A673 (cell line): ENCODE measurements at places on chromosomes 6 and 20.

GRCh38 chr20:25083141-25083772 is 1.3 kb upstream of the VSX1 start:
- DNase-seq, result no peak

DNA sequence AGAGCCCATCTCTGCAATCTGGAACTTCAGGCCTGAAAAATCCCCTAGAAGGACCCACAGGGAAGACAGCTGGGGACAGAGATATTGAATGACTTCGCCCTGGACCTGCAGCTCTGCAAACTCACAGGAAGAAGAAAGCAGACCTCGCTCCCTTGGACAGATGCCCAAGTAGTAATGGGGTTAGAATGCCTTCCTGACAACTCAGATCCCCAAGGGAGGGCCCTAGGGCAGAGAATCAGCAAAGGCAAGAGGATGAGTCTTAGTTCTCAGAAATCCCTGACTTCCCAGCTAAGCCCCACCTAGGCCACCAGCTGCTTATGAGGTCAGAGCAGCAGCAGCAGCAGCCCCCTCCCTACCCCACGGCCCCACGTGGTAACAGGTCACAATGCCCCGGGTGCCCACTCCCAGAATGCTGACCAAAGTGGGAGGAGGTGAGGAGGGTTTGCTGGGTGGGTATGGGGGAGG is at the start of gene C20orf141:
TSS of gene C20orf141 (plus strand) at position 401 of the 465 bp plus-strand sequence. CDS start 198 bp downstream, outside the sequence.
- DNase-seq, result peak; percentile 96

DNA sequence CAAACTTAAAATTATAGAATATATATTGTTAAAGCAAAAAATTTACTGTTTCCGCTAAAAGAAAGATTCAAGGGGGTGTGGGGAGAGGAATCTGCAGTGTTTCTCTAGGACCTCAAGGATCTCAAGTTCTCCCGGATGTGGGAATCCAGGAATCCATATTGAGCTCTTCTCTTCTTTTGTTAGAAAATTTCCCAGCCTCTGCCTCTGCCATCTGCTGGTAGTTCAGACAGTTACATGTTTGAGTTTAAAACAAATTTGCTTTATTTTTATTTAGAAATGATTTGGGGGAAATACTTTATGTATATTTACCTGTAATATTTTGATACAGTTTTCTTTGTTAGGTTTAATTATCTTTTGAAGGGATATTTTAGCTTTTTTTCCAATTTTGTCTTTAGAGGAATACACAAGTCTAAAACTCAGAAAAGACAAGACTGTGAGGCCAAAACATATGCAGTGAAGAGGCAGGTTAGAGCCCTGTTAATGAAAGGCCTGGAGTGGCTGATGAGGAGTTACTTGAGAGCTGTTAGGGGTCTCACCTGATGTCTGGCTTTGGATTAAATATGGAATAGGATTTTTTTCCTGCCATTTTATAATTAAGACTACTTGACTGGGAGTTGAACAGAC is 268.8 kb downstream of the ARID1B start:
- peak; percentile 71 for DNase-seq

DNA sequence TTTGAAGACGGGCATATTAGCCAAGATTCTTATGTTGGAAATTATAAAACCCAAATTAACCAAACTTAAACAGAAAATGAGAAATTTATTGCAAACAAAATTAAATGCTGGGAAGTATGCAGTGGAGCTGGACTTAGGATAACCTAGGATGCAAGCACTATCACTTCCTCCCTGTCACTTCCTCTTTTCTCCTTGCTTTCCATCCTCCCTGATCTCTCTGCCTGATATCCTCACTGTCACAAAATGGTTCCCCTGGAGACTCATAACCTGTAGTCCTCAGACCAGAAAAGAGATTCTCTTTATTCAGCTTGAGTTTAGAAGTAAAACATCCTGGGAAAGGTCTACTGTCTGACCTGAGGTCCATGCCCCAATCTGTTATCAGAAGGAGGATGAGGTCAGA is 7.4 kb upstream of the KLHL32 start:
- no peak for DNase-seq

DNA sequence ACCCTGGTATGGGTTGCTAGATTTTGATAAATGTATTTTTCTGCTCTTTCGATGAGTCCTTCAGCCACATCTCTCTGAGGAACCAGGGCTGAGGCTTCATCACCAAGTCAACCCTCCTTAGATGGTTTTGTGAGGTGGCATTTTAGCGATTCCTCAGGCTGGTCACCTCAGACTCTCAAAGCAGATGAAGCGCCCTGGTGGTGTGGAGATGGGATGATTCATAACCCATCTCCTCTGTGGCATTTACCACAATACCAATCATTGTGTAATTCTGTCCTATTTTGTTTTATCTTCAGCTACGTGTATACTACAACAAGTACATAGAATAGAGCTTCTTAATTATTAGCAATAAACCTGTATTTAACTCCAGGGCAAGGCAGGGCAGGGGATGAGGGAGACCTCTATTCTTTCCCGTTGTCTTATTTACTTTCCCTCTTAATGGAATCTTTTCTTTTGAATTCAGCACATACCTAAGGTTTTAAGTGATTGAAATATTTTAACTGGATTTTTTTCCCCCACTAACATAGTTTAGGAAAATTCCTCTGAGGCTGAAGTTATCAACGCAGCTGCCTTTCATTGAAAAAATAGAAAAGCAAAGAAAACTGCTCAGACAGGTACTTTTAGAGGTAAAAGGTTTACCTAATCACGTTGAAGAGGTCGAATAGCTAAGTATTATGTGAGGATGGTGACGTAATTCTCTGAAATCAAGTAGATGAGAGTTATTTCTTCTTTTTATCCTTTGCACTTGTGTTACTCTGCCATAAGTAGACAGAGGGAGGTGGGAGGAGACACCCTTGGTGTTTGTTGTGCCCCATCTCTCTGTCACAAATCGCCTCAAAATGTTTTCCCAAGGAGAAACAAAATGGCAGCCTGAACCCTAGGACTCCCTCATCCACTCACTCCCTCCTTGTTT is 57.4 kb upstream of the EDN3 start:
- no peak for DNase-seq

- DNase-seq, result no peak
These were observed 1.7 kb upstream of the RPL7L1 start for GRCh38 chr6:42877695-42878094.

GRCh38 chr20:22925613-22925983 is 109.5 kb upstream of the SSTR4 start:
- DNase-seq, result no peak

DNA sequence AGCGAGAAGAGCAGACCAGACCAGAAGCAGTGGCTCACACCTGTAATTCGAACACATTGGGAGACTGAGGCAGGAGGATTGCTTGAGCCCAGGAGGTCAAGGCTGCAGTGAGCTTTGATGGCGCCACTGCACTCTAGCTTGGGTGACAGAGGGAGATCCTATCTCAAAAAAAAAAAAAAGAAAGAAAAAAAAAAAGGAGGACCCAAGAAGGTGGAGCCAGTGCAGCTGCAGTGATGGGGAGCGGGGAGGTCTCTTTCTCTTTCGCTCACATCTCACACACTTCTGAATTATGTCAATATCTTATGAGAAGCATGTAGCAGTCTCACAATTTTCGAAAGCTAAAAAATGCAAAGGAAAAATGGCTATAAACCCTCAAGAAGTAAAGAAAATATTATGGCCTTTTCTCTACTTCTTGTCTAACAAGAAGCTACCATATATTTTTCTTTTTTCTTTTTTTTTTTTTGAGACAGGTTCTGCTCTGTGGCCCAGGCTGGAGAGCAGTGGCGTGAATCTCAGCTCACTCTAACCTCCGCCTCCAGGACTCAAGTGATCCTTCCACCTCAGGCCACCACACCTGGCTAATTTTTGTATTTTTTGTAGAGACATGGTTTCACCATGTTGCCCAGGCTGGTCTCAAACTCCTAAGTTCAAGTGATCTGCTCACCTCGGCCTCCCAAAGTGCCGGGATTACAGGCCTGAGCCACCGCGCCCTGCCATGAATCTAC is 3.8 kb upstream of the SPO11 start:
- no peak for DNase-seq

DNA sequence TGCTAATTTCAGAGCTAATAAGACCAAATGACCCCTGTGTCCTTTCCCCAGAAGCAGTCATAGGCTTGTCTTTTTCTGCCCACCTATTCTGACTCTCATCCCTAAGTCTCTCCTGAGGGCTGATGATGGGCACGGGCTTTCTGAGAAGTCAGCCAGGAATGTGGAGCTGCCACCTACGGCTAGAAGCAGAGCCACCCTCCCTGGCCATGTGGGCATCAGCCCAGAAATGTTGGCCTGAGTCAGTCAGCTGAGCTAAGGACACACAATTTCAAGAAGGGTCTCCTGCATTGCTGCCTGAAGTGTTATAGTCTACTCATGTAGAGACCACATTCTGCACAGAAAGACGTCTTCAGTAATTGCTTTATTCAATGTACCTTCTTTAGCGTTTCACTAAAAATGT is 17.1 kb downstream of the MYLIP start:
- DNase-seq, result no peak

- DNase-seq, result no peak
These were observed 8.9 kb upstream of the QKI start for GRCh38 chr6:163405412-163406309.

GRCh38 chr6:163661272-163661671 is 246.8 kb downstream of the QKI start:
- DNase-seq, result peak; percentile 12

DNA sequence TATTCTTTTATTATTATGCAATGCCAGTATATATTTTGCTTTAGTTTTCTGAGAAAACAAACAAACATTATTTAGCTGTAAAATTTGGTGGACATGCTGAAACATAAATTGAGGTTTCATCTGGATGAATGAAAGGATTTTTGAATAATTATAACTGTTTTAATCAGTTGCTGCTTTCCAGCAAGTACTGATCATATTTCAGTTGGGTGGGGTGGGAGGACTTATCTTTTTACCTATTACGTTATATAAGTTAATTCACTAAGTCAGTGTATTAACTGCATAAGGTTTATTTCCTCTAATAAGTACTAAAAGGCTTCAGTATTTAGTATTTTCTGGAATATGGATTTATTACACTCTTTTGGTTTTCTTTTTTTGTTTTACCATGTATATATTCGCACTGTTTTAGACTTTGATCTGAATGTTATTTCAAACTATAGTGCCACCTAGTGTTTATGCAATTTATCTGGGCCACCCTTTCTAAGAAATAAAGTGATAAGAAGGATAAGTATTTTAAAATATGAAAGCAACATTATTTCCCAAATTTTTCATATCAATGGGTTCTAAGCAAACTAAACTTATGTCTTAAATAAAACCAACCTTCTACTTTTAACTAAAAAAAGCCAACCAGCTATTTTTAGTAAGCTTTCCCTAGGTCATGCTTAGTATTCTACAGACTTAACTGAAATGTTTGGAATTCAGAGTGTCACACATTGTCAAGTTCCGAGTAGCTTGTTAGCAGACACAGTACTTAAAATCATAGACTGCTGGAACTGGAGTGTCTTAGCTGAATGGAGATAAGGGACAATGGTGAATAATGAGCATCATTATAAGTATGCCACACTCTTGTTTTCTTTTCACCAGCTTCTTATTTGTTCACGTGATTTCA is 105.4 kb upstream of the MCHR2 start:
- peak; percentile 60 for DNase-seq

- no peak for DNase-seq
These were observed 84.3 kb downstream of the ATXN1 start for GRCh38 chr6:16676978-16677377.

DNA sequence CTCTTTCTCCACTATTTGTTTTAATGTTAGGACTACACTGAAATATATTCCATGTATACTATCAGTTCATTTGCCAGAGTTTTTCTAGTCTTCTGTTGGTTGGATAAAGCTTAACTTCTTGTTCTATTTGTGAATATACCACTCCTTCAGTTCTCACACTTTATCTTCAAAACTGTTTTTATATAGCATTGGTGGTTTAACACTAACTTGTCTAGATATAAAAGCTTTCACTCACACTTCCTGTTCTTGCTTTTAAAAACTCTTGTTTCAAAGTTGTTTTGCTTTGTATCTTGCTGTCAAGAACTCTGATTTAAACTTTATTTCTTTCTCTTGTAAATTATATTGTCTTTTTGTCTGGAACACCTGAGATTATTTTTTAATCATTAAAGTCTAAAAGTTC is 226.8 kb upstream of the TENT5A start:
- no peak for DNase-seq

GRCh38 chr20:10453241-10453640 is 18.1 kb downstream of the SLX4IP start:
- no peak for DNase-seq

- DNase-seq, result no peak
These were observed 83.3 kb upstream of the DUSP22 start for GRCh38 chr6:208938-209337.

GRCh38 chr6:159687341-159687740 is 5.7 kb downstream of the SOD2 start:
- DNase-seq, result peak; percentile 28

DNA sequence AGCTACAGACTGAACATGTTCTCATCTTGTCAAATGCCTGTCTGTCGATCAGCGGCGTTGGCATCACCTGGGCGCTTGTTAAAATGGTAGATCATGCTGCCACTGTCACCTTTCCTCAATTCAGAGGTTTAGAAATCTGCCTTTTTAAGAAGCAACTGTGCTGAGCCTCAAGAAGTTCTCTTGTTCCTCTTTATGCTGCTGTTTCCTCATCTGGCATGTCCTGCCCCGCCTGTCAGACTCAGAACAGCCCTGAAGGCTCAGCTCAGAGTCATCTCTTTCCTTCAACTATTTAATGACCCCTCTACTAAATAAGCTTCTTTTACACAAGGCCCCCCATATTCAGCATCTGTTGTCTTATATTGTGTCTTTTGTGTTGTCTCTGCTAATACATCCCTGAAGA is 368.2 kb downstream of the EPM2A start:
- DNase-seq, result no peak
